Parietal lobe (tissue), 2 donors: ENCODE measurements at places on chromosomes 2 and 18. TPM values are rescaled to one million over a fixed set of nuclear protein-coding genes. Genes with fewer than 3 reads are reported as not detected.

Gene OTOS
- not detected for total RNA-seq

Gene SLC20A1
- total RNA-seq, result 60.7 TPM

Gene CYP1B1
- total RNA-seq, result 1.9 TPM

Gene IL36RN
- total RNA-seq, result not detected

Gene POTEI
- total RNA-seq, result 0.31 TPM

Gene ANO7
- total RNA-seq, result 0.63 TPM

Gene RAMP1
- 2.2 TPM for total RNA-seq

Gene CFC1
- not detected for total RNA-seq

Gene TYMS
- 7.5 TPM for total RNA-seq

Gene CROCC2
- total RNA-seq, result under 0.01 TPM

Gene ASXL3
- total RNA-seq, result 123 TPM

Gene TXNDC2
- total RNA-seq, result not detected

Gene MYO5B
- 39.4 TPM for total RNA-seq

Gene NT5C1B
- total RNA-seq, result not detected

Gene ST8SIA5
- 31.9 TPM for total RNA-seq

Gene TRPM8
- total RNA-seq, result not detected

Gene TMEM37
- not detected for total RNA-seq

Gene FHOD3
- total RNA-seq, result 84.5 TPM

Gene ITPRIPL1
- 4.7 TPM for total RNA-seq

Gene CD8B
- total RNA-seq, result not detected

Gene STON1
- 10.6 TPM for total RNA-seq

Gene TMEM200C
- 12.8 TPM for total RNA-seq

Gene RBM44
- 4.1 TPM for total RNA-seq

Gene C1GALT1C1L
- not detected for total RNA-seq

Gene ALPI
- not detected for total RNA-seq

Gene LRRTM1
- total RNA-seq, result 13.8 TPM
